ENCODE measurements at places on chromosomes 16 and 17. TPM values are rescaled to one million over a fixed set of nuclear protein-coding genes. Genes with fewer than 3 reads are reported as not detected.

GRCh38 chr17:11170881-11171280 is 70.1 kb upstream of the SHISA6 start:
- no peaks in the 10 kb centered on the region for H3K36me3 ChIP-seq
- H3K4me3 ChIP-seq: no peak overlapping the region
- no peaks in the 10 kb centered on the region for H3K4me1 ChIP-seq
- H3K27ac ChIP-seq: no peak overlapping the region
- DNase-seq: no peak
- no peaks in the 10 kb centered on the region for H3K27me3 ChIP-seq

- H3K36me3 ChIP-seq: no peaks in the 10 kb centered on the region
- H3K27me3 ChIP-seq: peaks cover 5% of the 10 kb centered on the region
- no peak for DNase-seq
- H3K27ac ChIP-seq: no peak overlapping the region
Observed at GRCh38 chr17:45222996-45223538, 1.4 kb downstream of the FMNL1 start.

Gene NPIPB12
- total RNA-seq: 37.3 TPM

Gene TP53TG3B
- total RNA-seq: not detected

DNA sequence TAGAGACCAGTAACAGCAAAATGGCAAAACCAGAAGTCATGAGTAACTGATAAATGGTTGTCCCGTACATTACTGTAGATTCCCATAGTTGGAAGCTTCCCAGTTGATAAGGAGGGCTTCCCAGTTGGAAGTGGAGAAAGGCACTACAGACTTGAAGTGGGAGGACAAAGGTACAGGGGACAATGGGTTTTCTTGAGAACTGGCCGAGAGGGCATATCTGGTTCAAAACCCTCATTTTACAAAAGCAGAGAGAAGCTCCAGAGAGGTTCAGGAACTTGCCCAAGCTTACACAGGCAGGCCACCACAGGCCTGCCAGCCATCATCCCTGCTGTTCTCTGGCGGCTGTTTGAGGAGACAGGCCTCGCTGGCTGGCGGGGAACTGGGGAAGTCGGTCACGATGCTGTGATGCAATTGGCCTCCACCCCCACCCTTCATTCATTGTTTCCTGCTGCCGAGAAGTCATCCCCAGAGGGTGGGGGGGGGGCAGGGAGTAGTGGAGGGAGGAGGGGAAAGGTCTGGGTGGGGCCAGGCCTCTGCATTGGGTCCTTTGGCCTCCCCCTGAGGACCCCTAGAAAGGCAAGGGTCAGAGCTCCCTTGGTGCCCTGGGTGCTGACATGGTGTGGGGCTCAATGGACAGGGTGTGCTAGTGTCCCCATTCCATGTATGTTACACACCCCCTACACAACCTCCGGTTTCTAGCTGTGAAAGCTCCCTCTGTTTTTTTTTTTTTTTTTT is 3.0 kb downstream of the UBALD2 start:
- H3K36me3 ChIP-seq: no peaks in the 10 kb centered on the region
- H3K27me3 ChIP-seq: no peaks in the 10 kb centered on the region
- peak overlapping the region; percentile 65 for H3K27ac ChIP-seq
- peaks cover 29% of the 10 kb centered on the region for H3K4me1 ChIP-seq
- no peak overlapping the region for H3K4me3 ChIP-seq
- DNase-seq: no peak

- no peaks in the 10 kb centered on the region for H3K27me3 ChIP-seq
- no peak overlapping the region for H3K27ac ChIP-seq
- H3K36me3 ChIP-seq: no peaks in the 10 kb centered on the region
Observed at GRCh38 chr17:64401941-64402340, 11.3 kb upstream of the PECAM1 start.

Gene TBC1D3D
- not detected for total RNA-seq
